ENCODE measurements at places on chromosomes 5 and 9.

- no peak for DNase-seq
These were observed 41.0 kb upstream of the PRDM9 start for GRCh38 chr5:23466401-23466912.

GRCh38 chr9:109894473-109894872 is 114.5 kb downstream of the PALM2AKAP2 start:
- DNase-seq = no peak

- no peak for DNase-seq
These were observed 9.2 kb upstream of the SHOC1 start for GRCh38 chr9:111803924-111804323.

DNA sequence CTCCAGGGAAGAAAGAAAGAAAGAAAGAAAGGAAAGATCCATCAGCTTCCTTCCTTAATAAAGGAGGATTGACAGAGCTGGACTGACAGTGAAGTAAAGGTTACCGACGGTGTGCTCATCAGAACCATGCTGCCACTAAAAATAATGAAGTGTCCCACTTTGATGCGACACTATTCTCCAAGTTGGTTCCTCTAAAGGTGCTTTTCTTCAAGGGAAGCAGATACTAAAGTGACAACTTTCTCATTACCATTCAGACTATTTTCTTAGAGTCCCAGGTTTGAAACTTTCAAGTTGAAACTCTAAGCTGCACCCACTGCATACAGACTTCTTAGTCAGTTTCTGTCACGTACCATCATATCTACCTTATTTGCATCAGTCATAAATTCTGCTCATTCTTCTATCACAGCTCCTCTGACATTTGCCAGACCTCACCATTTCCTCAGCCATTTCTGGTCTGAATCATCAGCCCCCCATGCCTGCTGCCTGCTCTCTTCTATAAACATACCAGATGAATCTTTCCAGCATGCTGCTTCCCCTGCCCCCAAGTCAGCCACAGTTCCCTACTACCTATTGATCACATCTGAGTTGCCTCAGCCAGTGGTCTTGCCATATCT is 177.6 kb downstream of the DEPDC1B start:
- no peak for DNase-seq

- peak; percentile 61 for DNase-seq
These were observed 5.8 kb downstream of the ANXA6 start for GRCh38 chr5:151151793-151152192.

- no peak for DNase-seq
These were observed 1877.3 kb upstream of the ACO1 start for GRCh38 chr9:30507166-30507565.

GRCh38 chr9:96048104-96048955 is 172.8 kb downstream of the ERCC6L2 start:
- no peak for DNase-seq

DNA sequence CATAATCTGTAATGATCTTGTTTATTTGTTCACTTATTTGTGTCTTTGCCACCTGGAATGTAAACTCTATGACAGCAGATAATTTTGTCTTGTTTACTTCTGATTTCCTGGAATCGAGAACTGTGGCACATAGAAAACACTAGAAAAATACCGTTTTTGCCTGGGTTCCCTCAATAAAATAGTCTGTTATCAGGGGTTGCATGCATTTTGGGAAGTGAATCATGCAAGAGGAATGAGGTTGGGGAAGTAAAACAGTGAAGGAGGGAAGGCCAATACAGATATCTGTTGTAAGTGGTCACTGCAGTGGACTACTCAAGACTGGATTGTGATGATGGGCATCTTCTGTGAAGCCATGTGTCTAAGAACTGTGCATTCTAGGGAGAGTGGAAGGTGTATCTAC is 45.2 kb upstream of the IL6ST start:
- no peak for DNase-seq

DNA sequence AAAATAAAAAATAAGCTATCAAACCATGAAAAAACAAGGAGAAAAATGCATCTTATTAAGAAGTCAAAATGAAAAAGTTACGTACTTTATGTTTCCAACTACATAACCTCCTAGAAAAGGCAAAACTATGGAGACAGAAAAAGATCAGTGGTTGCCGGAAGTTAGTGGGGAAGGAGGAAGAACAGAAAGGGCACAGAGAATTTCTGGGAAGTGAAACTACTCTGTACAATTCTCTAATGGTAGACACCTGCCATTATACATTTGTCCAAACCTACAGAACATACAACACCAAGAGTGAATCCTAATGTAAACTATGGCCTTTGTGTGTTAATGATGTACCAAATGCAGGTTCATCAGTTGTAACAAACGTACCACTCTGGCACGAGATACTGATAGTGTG is 25.3 kb downstream of the SMU1 start:
- DNase-seq = no peak

DNA sequence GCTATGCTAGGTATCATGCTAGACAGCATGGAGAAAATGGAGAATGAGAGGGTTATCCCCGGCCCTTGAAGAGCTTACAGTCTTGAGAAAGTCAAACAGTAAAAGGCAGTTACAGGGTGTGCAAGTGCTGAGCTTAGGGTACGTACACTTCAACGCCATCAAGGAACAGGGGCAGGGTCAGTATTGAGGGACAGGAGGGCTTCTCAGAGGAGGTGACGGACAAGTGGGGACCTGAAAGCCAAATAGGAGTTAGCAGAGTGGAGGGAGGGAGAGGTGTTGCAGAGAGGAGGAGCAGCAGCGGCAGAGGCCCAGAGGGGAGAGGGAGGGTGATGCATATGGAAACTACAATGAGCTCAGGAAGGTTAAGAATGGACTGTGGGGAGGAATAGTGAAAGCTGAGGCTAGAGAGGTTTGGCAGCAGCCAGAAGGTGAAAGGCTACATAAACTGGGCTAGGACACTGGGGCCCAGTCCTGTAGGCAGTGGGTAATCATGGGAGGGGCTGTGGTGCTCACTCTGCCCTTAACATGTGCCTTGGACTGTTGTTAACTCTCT is 88.0 kb downstream of the NRG2 start:
- no peak for DNase-seq

GRCh38 chr5:147859962-147860640 is 18.4 kb upstream of the SCGB3A2 start:
- no peak for DNase-seq

GRCh38 chr9:131807144-131807983 is 67.5 kb upstream of the RAPGEF1 start:
- no peak for DNase-seq

GRCh38 chr9:3865141-3865772 is 339.5 kb upstream of the RFX3 start:
- DNase-seq = no peak

DNA sequence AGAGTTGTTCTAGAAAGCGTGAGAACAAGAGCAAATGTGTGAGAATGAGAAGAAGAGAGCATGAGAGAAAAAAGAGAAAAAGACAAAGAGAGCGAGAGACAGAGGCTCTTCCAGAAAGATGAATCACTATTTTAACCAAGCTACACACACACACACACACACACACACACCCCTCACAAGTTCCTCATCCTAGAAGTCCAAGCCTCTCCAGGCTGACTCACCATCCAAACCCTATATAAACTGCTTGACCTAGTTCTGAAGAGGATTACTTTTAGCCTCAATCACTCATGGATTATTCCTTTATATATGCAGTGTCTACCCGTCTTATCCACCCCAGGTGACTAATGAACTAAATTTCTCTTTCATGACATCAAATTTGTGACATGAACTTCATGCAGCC is 37.6 kb downstream of the C9orf57 start:
- no peak for DNase-seq

- no peak for DNase-seq
These were observed 364.4 kb downstream of the GADD45G start for GRCh38 chr9:89969156-89969675.

DNA sequence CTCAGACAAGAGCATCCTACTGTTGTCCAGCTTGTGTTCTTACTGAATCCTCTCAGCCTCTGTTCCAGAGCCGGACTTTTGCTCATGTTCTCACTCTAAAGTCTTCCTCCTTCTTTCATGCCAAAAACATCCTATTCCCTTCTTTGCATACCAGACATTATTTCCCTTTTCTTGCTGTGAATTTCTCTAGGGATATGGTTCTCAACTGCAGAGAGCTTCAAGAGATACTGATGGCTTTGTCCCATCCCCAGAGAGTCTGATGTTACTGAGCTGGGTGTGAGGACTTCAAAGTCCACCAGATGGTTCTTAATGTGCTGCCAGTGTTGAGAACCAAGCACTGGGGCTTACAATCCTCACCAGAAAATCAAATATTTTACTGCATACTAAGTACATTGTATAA is 98.6 kb upstream of the FER start:
- no peak for DNase-seq
